ENCODE measurements at places on chromosomes 7 and 10.

GRCh38 chr7:68691261-68692216 lies 906.7 kb upstream of the AUTS2 start:
- DNase-seq: peak; percentile 98

- DNase-seq: no peak
Measured at GRCh38 chr10:79285315-79286197, 61.7 kb upstream of the PPIF start.

DNA sequence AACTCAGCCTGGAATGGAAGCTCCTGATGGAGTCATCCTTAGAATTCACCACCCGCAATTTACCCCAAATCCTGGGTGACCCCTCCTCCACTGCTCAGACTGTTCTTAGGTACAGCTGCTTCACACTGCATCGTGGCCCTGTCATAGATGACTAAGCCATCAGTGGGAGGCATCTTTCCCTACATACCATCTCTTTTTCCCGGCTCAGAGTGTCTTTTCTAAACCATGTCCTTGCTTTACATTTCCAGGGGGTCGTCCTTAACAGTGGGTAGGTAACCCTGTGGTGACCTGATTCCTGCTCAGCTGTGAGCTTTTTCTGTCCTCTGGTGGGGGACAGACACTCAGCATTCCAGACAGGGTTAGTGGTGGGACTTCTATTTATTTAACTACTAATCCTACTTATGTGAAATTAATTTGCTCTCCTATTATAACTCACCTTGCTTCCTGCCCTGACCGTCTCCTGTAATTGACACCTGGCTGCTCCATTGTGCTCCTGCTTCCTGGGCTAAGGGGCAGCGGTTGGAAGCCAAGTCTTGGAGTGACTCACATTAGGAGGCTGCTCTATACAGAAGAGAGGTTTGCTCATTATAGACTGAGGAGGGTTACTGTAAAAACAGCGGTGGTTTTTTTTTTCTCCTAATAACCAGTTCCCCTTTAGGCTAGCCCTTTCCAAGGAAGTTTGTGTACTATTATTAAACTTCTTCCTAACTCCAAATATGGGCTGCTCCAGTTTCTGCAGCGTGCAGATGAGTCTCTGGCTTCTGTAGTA lies 40.6 kb downstream of the PYROXD2 start:
- peak; percentile 61 for DNase-seq

DNA sequence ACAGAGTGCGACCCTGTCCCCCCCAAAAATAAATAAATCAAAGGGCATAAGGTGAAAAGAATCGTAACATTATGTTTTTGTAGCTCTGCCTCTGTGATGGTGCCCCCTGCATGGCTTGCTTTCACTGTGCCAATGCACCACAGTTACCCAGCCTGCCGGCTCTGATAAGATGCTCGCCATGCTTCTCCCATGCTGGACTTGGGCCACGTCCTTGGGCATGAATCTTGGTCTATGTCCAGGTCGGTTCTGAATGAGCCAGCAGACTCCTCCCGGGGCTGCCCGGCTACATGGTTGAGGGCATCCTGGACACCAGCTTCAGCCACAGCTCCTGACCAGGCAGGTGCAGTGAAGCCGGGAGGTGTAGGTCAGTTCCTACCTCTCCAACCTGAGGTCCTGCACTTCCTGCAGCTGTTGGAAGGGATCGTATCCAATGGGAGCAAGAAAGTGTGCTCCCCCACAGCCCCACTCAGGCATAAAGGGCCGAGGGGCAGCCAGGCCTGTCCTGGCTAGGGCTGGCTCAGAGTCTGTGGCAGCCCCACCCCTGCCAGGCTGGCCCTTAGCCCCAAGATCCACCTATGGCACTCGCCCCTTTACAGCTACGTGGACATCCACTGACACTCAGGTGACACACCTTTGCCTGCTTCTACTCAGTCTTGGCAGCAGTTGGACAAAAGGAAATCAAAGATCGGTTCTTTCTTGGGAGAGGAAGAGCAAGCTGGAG lies 34.1 kb downstream of the CHST3 start:
- peak; percentile 88 for DNase-seq

- peak; percentile 79 for DNase-seq
Measured at GRCh38 chr7:104967595-104967994, 46.4 kb upstream of the KMT2E start.

GRCh38 chr7:116502201-116503096 lies 2.9 kb downstream of the CAV2 start:
- no peak for DNase-seq

DNA sequence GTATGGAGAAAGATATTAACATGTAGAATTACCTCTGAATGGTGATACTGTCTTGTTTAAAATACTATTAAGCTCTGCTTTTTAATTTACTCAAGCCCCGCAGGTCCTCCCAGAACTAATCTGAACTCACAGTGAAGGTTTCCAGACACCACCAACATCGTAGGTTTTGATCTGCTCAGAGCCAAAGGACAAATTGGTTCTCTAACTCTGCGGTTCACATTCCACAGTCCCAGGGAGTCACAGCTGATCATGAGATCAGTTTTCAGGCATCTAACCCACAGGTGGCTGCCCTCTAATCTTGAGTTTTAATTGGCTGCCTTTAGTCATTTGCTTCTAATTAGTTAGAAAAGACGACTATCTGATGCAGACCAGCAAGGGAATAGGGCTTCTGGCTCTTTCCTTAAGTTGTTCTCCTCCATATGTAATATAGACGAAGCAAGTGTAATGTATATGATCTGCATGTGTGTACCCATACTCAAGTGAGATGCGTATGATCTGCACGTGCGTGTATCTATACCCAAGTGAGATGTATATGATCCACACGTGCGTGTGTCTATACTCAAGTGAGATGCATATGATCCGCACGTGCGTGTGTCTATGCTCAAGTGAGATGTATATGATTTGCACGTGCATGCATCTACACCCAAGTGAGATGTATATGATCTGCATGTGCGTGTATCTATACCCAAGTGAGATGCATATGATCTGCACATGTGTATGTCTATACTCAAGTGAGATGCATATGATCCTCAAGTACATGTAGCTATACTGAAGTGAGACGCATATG lies 331.5 kb upstream of the NPVF start:
- no peak for DNase-seq

GRCh38 chr7:20305726-20306125 lies 25.0 kb upstream of the ITGB8 start:
- no peak for DNase-seq

GRCh38 chr7:131061158-131061557 lies 266.5 kb upstream of the MKLN1 start:
- no peak for DNase-seq

GRCh38 chr7:44306606-44307005 lies 18.8 kb downstream of the CAMK2B start:
- DNase-seq: no peak

- peak; percentile 97 for DNase-seq
Measured at GRCh38 chr7:32506266-32507054, 11.2 kb downstream of the AVL9 start.

- no peak for DNase-seq
Measured at GRCh38 chr7:37357637-37357996, 91.0 kb downstream of the ELMO1 start.

GRCh38 chr10:36779238-36779846 lies 346.1 kb upstream of the ANKRD30A start:
- DNase-seq: no peak

GRCh38 chr7:54729107-54729506 lies 29.9 kb downstream of the SEC61G start:
- DNase-seq: no peak

DNA sequence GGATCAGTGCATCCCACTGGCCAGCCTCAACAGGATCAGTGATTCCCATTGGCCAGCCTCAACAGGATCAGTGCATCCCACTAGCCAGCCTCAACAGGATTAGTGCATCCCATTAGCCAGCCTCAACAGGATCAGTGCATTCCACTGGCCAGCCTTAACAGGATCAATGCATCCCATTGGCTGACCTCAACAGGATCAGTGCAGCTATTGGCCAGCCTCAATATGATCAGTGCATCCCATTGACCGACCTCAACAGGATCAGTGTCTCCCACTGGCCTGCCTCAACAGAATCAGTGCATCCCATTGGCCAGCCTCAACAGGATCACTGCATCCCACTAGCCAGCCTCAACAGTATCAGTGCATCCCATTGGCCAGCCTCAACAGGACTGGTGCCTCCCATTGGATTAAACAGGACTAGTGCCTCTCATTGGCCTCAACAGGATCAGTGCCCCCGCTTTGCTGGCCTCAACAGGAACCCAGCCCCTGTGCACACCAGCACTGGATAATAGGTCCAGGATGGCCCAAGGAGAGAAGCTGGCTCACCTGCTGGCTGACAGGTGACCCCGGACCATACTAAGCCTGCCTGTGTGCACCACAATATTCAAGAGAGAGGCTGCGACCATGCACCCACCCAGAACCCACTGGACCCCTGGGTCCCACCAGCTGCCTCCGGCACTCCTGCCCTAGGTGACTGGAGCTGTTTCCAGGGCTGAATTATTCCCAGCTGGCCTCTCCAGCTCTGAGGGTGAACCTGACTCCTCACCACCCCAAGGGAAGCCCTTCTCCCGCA lies 59.9 kb downstream of the PDGFA start:
- no peak for DNase-seq

- DNase-seq: no peak
Measured at GRCh38 chr10:74855027-74855426, 28.6 kb downstream of the KAT6B start.

DNA sequence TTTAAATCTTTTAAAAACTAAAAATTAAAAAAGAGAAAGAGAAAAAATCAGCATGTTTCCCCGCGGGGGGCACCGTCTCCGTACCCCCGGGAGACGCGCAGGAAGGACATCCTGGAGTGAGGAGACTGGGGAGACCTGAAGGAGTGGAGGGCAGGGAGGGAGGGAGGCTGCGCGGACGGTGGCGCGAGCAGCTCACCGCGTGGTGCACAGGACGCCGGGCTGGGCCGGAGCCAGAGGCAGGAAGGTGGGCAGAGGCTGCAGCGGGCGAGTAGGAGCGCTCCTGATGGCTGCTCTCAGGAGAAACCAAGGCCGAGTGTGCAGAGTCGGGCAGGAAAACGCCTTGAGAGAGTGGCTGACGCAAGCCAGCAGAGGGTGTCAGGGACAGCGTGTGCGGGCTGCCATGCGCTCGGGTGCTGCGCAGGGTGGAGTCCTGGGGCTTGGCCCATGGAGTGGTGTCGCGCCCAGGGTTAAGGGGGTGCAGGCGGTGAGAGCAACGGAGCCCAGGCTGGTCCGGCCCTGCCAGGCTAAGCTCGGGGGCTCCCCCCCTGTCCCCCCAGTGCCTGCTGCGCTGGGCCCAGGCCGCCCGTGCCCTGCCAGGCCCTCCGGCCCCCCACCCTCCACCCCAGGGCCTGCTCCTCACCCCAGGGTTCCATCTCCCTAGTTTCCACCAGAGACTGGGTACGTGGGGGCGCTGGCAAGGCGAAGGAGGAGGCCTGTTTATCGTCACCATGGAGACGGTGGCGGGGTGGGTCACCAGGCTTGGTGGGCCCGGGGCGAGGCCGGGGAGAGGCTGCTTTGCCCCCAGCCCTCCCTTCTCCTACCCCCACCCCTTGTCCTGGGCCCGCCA lies 28.9 kb upstream of the FXYD4 start:
- DNase-seq: no peak

GRCh38 chr10:59229441-59229840 lies 53.0 kb downstream of the PHYHIPL start:
- DNase-seq: no peak

DNA sequence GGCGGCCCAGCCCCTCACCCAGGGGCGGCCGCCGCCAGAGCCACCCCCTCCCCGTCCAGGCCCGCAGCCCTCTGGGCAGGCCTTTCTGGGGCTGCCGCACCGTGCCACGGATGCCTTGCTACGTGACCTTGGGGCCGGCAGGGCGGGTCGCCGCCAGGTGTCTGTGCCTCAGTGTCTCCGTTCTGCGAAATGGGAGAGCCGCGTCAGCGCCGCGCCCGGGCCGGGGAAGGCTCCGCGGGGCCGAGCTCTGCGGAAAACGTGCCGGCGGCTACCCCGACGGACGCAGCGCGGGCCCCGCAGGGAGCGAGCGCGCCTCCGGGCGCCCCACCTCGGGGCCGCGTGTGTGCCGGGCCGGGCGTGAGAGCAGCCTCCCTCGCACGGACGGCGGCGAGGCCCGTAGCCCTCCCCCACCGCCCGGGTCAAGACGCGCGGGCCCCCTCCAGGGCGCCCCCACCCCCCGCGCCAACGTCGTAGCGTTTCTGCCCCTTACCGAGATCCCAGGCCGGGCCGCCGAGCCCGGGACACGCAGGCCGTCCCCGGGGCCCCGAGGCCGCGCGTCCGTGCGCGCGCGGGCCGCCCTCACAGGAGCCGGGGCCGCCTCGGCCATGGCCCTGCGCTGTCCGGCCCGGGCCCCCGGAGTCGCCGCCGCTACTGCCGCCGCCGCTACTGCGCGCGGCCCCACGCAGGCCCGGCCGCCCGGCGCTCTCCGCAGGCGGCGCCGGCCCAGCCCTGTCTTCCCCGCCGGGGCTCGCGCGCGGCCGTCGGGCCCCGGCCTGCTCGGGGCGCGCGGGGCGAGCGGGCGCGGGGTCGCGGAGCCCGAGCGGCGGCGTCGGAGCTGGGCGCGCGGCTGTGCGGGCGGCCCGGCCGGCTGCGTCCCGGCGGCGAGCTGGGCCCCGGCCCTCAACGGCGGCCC lies 1.1 kb downstream of the ZNF777 start:
- DNase-seq: no peak

GRCh38 chr10:108454793-108455192 lies 1290.3 kb upstream of the SORCS1 start:
- no peak for DNase-seq

DNA sequence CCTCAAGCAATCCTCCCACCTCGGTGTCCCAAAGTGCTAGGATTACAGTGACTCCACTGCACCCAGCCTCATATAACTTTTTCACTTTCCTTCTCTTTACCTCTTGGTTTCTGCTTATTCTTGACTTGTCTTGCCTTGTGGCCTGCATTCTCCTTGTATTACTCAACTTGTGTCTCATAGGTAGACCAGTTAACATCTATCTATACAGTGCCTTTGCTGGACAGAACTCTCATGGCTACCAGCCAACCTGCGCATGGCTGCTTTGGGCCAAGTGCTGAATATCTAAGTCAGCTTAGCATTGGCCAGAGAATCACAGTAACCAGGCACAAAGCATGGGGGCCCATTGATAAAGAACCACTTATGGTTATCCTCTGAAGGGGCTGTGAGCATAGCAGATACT lies 42.6 kb upstream of the ZNRF2 start:
- DNase-seq: peak; percentile 72

DNA sequence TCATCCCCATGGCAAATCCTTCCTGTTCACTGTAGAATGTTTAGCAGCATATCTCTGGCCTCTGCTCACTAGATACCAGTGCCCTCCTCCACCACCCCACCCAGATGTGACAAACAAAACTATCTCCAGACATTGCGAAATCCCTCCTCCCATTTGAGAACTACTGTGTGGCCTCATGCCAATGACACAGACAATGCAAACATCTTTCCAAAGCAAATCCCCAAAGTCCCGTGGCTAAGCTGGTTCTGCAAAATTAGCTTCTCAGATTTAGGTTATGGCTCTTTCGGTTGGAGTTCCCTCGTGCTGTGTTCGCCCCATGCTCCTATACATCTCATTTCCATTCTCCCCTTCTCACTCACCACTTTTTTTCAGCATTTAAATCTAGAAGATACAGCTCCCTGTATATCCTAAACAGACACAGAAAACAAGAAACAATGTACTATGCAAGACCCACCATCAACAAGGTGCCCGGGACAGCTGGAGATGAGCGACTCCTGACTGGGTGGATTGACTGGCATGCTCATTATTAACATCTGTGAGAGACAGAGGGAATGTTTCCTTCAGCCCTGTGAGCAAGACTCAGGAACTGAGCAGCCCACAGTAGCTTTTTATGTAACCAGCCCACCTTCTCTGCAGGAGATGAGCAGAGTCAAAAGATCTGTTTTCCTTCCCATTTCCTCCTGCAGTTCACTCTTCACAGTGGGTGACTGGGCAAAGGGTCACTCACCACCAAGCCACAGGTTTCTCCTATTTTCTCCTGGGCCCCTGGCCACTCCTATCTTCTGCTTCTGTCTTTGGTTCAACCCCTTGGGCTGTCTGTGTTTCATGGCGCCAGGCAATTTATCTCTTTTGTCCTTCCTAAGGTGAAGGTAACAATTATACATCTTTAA lies 225.7 kb upstream of the AOAH start:
- DNase-seq: no peak

Data from NCI-H226 (cell line).